ENCODE measurements at places on chromosomes 12 and 14.

GRCh38 chr14:39005044-39005880, 97.8 kb downstream of the SEC23A start:
- no peak for DNase-seq

GRCh38 chr14:53628261-53628660, 328.4 kb downstream of the BMP4 start:
- no peak for DNase-seq

- DNase-seq: no peak
Measured at GRCh38 chr12:53975064-53975471, 314 bp upstream of the HOTAIR start.

- no peak for DNase-seq
Measured at GRCh38 chr12:93908846-93909567, 231.8 kb downstream of the CRADD start.

- DNase-seq: no peak
Measured at GRCh38 chr14:95272057-95272456, 47.7 kb downstream of the CLMN start.

DNA sequence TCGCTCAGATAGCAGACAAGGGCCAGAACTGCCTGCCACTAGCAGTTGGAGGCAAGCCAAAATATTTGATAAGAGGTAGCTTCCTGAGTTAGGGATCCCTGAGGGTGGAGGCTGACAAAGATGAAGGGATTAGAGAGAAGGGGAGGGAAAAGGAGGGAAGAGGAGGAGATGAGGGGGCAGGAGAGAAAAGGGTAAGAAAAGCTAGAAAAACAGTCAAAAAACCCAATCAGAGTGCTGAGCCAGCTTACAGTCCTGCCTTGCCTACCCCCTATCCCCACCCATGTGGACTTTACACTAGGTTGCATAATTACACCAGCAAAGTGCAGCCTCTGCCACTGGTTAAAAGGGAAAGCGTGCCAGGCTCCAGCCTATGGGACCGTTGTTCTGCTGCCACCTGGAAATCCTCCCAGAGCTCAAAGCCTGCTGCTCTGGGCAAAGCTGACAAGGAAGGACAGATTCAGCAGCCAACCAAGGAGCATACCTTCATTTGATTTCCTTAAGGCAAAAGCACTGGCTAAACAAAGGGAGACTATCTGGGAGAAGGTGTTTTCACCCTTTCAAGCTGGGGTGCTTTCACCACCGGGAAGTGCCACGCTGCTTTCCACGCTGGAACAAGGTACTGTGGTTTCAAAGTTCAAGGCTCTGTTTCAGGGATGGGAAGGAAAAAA, 3.8 kb upstream of the NUMB start:
- DNase-seq: no peak

- no peak for DNase-seq
Measured at GRCh38 chr12:63318313-63318712, 167.3 kb upstream of the AVPR1A start.

DNA sequence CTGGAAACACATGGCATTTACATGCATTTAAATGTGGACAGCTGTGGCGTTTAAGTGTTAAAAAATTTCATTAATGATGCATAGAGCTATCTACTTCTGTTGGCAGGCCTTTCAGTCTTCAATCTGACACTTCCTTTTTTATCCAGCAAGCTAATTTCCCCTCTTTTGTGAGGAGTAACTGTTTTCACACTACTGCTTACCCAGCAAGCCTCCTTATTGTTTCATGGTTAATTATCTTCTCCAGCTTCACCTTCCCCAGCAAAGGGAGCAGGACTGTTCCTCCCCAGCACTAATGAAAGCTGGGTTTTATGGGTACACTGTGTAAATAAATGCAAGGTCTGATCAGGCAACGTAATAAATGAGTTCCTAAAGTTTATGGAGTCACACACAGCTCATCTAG, 129.4 kb upstream of the NPAS3 start:
- no peak for DNase-seq

DNA sequence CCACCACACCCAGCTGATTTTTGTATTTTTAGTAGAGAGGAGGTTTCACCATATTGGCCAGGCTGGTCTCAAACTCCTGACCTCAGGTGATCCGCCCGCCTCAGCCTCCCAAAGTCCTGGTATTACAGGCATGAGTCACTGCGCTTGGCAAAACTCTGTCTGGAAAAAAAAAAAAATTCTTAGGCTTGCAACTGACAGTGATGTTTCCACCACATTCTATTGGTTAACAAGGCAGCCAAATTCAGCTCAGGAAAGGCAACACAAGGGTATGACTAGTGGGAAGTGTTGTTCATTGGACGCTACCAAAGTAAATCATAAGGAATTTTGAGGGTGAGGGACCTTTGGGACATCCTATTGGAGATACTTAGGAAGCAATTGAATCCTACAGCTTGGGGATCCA, 2.9 kb upstream of the SBNO1 start:
- no peak for DNase-seq

GRCh38 chr14:47543459-47543858, 131.9 kb downstream of the MDGA2 start:
- no peak for DNase-seq

DNA sequence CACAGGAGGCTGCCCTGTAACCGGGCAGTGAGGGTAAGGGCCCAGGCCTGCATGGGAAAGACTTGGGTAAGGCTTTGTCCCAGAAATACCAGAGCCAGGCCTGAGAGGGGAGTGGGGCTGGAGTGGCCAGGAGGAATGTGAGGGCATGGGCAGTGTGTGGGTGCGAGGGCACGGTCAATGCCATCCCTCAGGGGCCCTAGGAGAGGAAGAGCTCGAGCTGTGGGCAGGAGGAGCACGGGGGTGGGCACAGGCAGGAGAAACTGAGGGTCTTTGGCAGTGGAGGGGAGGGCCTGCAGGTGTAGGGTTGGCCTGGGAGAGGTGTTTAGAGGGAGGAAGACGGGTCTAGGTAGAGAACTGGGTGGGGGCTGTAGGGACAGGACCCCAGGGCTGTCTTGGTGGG, 381.6 kb downstream of the TMEM121 start:
- no peak for DNase-seq

GRCh38 chr14:54420478-54421142, 20.6 kb downstream of the CNIH1 start:
- DNase-seq: no peak

- no peak for DNase-seq
Measured at GRCh38 chr12:123354600-123354999, 10.0 kb downstream of the SBNO1 start.

DNA sequence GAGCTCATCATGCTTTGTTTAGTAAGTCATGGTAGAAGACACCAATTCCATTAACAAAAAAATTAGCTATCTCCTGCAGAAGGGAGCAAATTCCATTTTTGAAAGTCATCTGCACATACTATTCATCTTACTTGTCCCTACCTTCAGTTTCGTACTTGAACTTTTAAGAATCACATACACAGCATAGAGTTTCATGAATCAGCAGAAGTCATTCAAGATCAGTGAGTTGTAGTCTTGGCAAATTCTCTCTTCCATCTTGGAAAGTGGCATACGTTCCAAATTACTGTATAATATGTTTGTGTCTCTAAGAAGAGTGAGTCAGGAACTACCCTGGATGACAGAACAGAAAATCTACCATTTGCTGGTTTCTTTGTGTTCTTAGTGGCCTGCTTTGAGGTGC, 14.1 kb downstream of the VRK1 start:
- no peak for DNase-seq

GRCh38 chr14:39467889-39468524, 35.8 kb upstream of the FBXO33 start:
- no peak for DNase-seq

DNA sequence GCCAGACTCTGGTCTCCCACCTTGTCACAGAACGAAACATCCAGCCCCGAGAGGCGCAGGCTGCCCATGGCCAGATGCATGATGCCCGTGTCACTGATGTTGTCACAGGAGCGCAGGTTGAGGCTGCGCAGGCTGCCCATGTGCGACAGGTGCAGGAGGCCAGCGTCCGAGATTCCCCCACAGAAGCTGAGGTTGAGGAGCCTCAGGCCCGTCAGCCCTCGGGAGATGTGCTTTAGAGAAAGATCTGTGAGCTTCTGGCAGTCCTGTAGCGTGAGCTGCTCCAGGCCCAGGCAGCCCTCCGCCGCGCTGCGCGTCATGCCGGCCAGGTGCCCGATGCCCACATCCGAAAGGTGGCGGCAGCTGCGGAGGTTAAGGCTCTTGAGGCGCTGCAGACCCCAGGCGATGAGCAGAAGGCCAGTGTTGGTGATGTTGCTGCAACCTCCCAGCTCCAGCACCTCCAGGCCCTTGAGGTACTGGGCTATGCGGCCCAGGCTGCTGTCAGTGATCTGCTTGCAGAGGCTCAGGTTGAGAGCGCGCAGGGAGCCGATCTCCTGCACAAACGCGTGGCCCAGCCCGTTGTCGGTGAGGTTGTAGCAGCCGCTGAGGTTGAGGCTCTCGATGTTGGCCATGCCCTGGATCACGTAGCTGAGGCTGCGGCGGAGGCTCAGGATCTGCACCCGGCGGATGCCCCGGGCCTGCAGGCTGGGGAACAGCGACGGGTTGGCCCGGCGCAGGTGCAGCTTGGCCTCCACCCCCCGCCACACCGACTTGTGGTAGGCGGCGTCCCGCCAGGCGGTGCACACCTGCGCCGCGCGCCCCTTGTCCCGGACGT, 991 bp downstream of the FBXL14 start:
- DNase-seq: no peak

GRCh38 chr12:14418451-14418890, 53.0 kb downstream of the ATF7IP start:
- DNase-seq: no peak

- DNase-seq: no peak
Measured at GRCh38 chr12:51025338-51025835, 797 bp downstream of the SLC11A2 start.

Measured in stimulated activated CD4-positive, alpha-beta T cell treated with anti-CD3 and anti-CD28 coated beads, TNF-alpha, amount 100 ng/mL, for 1 hour (primary cell).